GM12878 (cell line): ENCODE measurements at places on chromosomes 6 and 20.

DNA sequence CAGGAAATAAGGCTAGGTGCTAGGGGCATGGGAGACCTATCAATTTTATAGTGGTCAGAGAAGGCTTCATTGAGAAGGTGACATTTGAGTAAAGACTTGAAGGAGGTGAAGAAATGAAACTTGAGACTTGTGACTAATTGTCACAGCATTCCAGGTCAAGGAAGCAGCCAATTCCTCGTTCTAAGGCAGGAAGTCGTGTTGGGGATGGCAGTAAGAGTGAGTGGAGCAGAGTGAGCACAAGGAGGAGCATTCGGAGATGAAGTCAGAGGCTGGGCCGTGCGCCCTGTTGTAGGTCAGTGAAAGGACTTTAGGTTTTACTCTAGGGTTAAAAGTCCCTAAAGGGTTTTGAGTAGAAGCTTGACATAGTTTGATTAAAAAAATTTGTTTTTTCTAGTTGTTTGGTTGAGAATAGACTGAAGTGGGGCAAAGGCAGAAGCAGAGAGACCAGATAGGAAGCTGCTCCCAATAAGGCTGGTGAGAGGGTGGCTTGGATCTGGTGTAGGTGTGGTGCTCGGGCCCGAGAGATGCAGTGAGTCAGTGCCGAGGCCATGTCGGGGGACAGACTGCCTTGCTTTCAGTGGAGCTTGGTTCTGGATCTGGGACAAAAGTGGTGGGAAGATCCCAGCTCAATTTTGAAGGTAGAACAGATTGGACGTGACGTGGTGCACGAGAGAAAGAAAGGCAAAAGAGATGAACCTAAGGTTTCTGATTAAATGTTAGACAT is 2.6 kb upstream of the RSPH3 start:
- no peaks in the 10 kb centered on the region for H3K36me3 ChIP-seq
- no peak overlapping the region for H3K4me3 ChIP-seq
- H3K27ac ChIP-seq = no peak overlapping the region
- no peaks in the 10 kb centered on the region; the same call in 1 of the 2 replicates for H3K4me1 ChIP-seq

DNA sequence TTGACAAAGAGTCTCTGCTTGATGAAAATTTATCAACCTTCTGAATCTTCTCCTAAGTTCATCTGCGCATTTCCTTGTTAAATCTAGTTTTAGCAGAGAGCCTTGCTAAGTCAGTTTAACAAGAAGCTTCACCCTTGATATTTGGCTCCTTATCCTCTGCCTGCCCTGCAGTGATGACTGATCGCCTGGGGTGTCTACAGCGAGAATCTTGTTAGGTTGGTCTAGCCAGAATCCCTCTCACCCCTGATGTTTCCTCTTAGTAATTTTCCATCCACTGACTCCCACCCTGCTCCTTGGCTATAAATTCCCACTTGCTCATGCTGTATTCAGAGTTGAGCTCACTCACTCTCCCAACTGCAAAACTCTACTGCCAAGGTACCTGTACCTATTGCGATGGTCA is 114.1 kb downstream of the TENT5A start:
- no peaks in the 10 kb centered on the region for H3K27me3 ChIP-seq
- no peaks in the 10 kb centered on the region for H3K4me1 ChIP-seq
- H3K36me3 ChIP-seq = no peaks in the 10 kb centered on the region
- DNase-seq = no peak
- no peak overlapping the region for H3K4me3 ChIP-seq

- H3K36me3 ChIP-seq = no peaks in the 10 kb centered on the region
- H3K27me3 ChIP-seq = no peaks in the 10 kb centered on the region
- no peak overlapping the region for H3K27ac ChIP-seq
- H3K4me1 ChIP-seq = no peaks in the 10 kb centered on the region
- H3K4me3 ChIP-seq = no peak overlapping the region
These were observed 689.4 kb upstream of the MAP3K7 start for GRCh38 chr6:91276315-91276714.

- H3K27me3 ChIP-seq = no peaks in the 10 kb centered on the region
- DNase-seq = no peak
- no peaks in the 10 kb centered on the region for H3K36me3 ChIP-seq
- no peak overlapping the region for H3K27ac ChIP-seq
These were observed 267.1 kb downstream of the ADGB start for GRCh38 chr6:146865756-146866379.

- H3K27ac ChIP-seq = no peak overlapping the region
- no peak overlapping the region for H3K4me3 ChIP-seq
- H3K36me3 ChIP-seq = no peaks in the 10 kb centered on the region
- H3K27me3 ChIP-seq = no peaks in the 10 kb centered on the region
- no peak for DNase-seq
These were observed 56.8 kb downstream of the KHDRBS2 start for GRCh38 chr6:62229231-62229630.

GRCh38 chr6:155641603-155642002 is 186.0 kb upstream of the NOX3 start:
- no peak for DNase-seq
- H3K27me3 ChIP-seq = no peaks in the 10 kb centered on the region
- no peak overlapping the region for H3K27ac ChIP-seq
- H3K36me3 ChIP-seq = no peaks in the 10 kb centered on the region

DNA sequence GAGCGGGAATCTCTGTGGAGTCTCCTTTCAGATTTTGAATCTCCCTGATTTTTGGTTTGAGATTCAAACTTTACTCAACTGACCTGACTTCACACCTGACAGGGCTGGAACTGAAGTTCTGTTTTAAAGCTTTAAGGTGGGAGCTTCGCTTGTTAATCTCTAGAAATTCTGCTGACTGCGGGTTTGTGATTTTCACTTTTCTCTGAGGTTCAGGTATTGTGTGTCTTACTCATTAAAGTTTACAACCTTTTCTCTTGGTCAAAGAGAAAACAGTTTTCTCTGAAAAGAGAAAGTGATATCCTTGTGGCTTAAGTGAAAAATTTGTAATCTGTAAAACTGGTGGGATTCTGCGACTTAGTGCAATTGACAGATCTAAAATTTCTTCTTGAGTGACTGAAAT is 20.7 kb upstream of the IGF2R start:
- H3K4me3 ChIP-seq = no peak overlapping the region
- H3K27ac ChIP-seq = no peak overlapping the region
- DNase-seq = no peak
- H3K4me1 ChIP-seq = no peaks in the 10 kb centered on the region
- H3K36me3 ChIP-seq = no peaks in the 10 kb centered on the region
- no peaks in the 10 kb centered on the region for H3K27me3 ChIP-seq

GRCh38 chr6:137610702-137611101 is 116.5 kb upstream of the OLIG3 start:
- H3K27ac ChIP-seq = no peak overlapping the region
- DNase-seq = no peak
- H3K27me3 ChIP-seq = no peaks in the 10 kb centered on the region
- H3K4me3 ChIP-seq = no peak overlapping the region

DNA sequence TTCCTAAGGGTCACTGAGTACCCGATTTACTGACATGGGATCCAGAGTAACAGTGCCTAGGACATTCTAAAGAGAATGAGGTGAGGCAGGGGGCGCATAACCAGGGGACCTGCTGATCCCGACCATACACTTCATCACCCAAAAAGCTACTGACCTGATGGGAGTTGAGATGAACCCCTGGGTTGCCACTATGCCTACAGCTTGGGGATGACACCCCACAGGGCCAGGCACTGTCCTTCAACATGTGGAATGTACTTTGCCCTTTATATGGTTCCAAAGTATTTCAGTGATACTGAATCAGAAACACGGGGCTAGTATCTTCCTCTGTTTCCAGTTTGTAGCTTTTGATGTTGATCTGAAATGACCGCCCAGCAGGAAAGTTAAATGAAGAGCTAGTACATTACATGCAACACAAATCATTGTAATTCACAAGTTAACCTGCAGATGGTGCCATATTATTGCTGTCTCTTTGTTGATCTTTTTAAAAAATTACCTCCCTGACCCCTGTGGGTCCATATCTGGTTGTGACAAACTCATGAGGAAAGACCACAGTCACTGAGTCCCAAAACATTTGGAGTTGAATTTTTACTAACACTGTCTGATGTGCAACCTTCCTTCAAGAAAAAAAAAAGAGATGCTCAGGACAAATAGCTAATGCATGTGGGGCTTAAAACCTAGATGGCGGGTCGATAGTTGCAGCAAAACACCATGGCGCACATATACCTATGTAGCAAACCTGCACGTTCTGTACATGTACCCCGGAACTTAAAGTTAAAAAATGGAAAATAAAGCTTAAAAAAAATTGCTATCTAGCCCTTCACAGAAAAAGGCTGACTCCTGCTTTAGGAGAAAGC is 42.7 kb upstream of the GCNT2 start:
- no peaks in the 10 kb centered on the region for H3K36me3 ChIP-seq
- H3K27me3 ChIP-seq = no peaks in the 10 kb centered on the region
- H3K4me3 ChIP-seq = no peak overlapping the region

DNA sequence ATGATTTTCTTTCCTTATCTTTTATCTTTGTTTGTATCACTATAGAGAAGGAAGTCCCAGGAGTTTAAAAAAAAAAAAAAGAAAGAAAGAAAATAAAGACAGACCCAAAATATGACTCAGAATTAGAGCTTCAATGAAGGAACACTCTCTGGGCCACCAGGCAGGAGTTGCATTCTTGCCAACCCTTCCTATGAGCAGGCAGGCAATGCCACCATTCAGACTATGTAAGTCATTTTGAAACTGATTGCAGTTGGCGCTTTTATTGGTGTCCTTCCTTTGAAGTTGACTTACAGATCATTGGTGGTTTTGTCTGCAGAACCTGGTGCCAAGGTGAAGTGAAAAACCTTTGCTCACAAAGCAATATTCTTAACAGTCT is 50.3 kb downstream of the MYB start:
- no peaks in the 10 kb centered on the region for H3K36me3 ChIP-seq
- H3K4me1 ChIP-seq = peaks cover 36% of the 10 kb centered on the region
- H3K27me3 ChIP-seq = no peaks in the 10 kb centered on the region
- H3K27ac ChIP-seq = no peak overlapping the region
- H3K4me3 ChIP-seq = no peak overlapping the region
- DNase-seq = peak; percentile 59

DNA sequence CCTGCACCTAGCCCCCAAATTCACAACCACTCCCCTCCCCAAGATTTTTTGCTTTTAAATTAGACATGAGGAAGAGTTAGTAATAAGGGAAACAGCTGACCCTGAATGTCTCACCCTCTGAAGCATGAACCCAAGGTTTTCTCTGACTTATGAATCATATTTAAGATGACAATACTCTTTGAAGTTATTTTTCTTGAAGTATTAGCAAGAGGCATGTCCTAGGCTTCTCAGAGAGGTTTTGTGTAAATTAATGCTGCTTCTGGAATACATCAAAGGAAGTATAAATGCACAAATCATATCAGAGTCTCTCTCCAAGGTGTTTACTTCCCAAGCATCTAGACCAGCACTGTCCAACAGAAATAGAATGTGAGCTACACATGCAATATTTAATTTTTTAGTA is 408.1 kb upstream of the MARCKS start:
- H3K36me3 ChIP-seq = no peaks in the 10 kb centered on the region
- no peak for DNase-seq
- no peaks in the 10 kb centered on the region for H3K27me3 ChIP-seq
- H3K4me1 ChIP-seq = no peaks in the 10 kb centered on the region
- no peak overlapping the region for H3K4me3 ChIP-seq
- no peak overlapping the region for H3K27ac ChIP-seq

GRCh38 chr6:160274871-160275510 is 16.4 kb upstream of the SLC22A2 start:
- DNase-seq = no peak
- no peak overlapping the region for H3K4me3 ChIP-seq
- no peaks in the 10 kb centered on the region for H3K36me3 ChIP-seq
- H3K4me1 ChIP-seq = no peaks in the 10 kb centered on the region
- H3K27ac ChIP-seq = no peak overlapping the region

DNA sequence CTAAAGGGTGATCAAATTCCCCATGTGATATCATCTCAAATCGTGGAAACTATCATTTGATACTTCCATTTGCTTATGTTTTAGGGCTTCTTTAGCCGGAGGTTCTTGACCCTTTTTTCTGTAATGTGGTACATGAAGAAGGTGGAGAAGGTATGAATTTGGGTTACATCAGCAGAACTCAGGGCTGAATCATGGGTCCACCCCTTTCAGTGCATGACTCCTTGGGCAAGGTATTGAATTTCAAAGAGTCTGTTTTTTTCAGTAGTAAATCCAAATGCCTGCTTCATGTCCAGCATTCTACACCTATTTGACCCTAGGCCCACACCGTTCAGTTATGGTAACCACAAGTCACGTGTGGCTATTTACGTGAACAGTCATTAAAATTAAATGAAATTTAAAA is 30.6 kb upstream of the QKI start:
- no peaks in the 10 kb centered on the region for H3K36me3 ChIP-seq
- no peak overlapping the region for H3K4me3 ChIP-seq
- no peak overlapping the region for H3K27ac ChIP-seq
- no peaks in the 10 kb centered on the region for H3K4me1 ChIP-seq
- DNase-seq = no peak

- H3K4me3 ChIP-seq = no peak overlapping the region
- no peak for DNase-seq
- no peaks in the 10 kb centered on the region for H3K4me1 ChIP-seq
- no peaks in the 10 kb centered on the region for H3K27me3 ChIP-seq
These were observed 17.4 kb downstream of the COL20A1 start for GRCh38 chr20:63310265-63310991.

DNA sequence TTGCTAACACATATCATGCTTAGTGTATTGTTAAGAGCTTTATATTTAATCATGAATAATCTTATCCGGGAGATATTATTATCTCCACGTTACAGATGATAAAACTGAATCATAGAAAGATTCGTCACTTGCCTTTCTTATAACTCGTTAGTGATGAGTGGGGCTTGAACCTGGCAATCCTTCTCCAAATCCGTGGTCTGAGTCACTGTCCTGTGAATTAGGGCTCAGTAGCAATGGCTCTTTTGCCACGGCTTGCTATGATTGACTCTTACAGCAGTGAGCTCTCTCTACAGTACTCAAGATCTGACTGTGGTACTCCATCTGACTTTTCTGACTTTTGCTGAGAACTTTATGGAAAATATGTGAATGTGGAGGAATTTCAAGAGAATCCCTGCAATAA is 246.9 kb downstream of the PACRG start:
- H3K36me3 ChIP-seq = no peaks in the 10 kb centered on the region
- H3K27ac ChIP-seq = no peak overlapping the region
- H3K4me1 ChIP-seq = no peaks in the 10 kb centered on the region
- H3K27me3 ChIP-seq = no peaks in the 10 kb centered on the region
- H3K4me3 ChIP-seq = no peak overlapping the region

GRCh38 chr20:58448958-58449357 is 59.9 kb downstream of the VAPB start:
- H3K36me3 ChIP-seq = peaks cover 3% of the 10 kb centered on the region
- no peak overlapping the region for H3K4me3 ChIP-seq
- H3K27me3 ChIP-seq = no peaks in the 10 kb centered on the region
- DNase-seq = no peak

DNA sequence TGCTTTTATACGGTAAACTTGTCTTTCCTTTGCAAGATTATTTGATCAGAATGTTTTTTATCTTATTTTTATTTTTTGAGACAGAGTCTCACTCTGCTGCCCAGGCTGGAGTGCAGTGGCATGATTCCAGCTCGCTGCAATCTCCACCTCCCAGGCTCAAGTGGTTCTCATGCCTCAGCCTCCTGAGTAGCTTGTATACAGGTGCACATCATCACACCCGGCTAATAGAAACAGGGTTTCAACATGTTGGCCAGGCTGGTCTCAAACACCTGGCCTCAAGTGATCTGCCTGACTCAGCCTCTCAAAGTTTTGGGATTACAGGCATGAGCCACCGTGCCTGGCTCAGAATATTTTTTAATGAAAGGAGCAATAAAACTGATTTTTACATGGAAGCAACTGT is 8.9 kb upstream of the LPIN3 start:
- H3K36me3 ChIP-seq = no peaks in the 10 kb centered on the region
- DNase-seq = no peak
- H3K4me3 ChIP-seq = no peak overlapping the region
- no peaks in the 10 kb centered on the region for H3K27me3 ChIP-seq

GRCh38 chr6:42429042-42429585 is 22.6 kb downstream of the TRERF1 start:
- H3K4me3 ChIP-seq = 0 out of 2 replicates have a peak overlapping the region, but pooled peaks have one; percentile 39
- peak overlapping the region; percentile 71 for H3K27ac ChIP-seq
- no peak for DNase-seq
- H3K36me3 ChIP-seq = no peaks in the 10 kb centered on the region; the same call in 1 of the 2 replicates
- no peaks in the 10 kb centered on the region for H3K27me3 ChIP-seq
